ENCODE measurements at places on chromosomes 2 and 18.

- DNase-seq: no peak
These were observed 15.8 kb downstream of the SNED1 start for GRCh38 chr2:241014224-241014623.

GRCh38 chr2:58688813-58689212 lies 447.7 kb upstream of the FANCL start:
- DNase-seq: no peak

DNA sequence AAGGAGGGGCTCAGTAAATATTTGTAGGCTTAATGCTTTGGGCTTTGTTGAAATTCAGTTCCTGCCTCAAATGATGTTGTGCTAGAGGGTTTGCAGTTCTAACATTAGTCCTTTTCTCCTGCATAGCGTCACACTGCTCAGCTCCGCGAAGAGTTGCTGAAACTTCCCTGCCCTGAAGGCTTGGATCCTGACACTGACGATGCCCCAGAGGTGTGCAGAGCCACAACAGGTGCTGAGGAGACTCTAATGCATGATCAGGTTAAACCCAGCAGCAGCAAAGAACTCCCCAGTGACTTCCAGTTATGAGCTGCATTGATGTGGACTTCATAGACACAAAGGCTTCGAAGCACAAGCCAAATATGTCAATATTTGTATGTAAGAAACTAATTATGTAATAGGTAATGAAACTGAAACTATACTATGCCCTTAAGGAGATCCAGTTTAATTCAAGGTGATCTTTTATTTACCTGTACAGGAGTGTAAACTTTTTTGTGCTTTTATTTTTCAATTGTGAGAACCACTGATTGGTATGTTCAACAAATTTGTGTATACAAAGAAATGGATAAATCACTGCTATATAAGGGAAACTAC lies 10.2 kb upstream of the TTC27 start:
- DNase-seq: no peak

DNA sequence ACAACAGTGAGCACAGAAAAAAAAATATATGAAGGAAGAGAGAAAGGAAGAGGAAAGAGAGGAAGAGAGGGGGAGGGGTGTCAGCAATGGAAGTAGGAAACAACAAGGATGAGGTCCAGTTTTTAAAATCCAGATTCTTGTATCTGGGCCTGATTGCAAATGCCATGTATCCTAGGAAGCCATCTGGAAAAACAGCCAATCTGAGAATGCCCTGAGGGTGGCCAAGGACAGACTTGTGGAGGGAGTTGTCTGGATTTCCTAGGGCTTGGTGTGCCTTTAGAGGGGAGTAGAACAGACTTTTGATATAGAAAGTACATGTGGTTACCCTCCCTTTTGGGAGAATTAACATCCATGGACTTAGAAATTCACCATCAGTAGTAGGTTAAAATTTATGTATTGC lies 47.1 kb downstream of the PRKCE start:
- DNase-seq: peak; percentile 48

DNA sequence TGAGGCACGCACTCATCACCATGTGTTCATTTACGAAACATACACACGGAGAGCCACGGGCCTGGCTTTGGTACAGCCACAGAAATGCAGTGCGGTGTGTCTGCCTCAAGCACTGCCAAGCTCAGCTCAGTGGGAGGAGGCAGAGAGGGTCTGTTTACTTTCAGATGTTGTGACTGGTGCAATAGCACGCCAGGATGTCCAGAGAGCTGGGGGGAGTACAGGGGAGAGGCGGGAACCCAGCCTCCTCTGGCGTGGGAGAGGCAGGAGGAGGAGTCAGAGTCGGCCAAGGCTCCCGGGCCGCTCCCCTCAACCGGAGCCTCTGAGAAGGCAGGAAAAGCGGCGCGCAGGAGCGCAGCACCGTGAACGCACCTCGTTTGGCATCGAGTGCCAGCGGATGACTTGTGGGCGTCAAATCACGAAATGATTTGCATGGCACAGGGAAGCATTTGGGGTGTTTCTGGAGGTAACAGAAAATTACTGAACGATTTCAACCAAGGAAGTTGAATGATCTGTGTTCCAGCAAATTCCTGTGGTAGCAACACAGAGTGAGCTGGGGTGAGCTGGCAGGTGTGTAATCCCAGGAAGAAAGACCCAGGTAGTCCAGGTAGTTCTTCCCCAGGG lies 143.0 kb downstream of the ZNF516 start:
- peak; percentile 81 for DNase-seq

GRCh38 chr2:22126106-22126505 lies 1002.3 kb downstream of the TDRD15 start:
- no peak for DNase-seq

DNA sequence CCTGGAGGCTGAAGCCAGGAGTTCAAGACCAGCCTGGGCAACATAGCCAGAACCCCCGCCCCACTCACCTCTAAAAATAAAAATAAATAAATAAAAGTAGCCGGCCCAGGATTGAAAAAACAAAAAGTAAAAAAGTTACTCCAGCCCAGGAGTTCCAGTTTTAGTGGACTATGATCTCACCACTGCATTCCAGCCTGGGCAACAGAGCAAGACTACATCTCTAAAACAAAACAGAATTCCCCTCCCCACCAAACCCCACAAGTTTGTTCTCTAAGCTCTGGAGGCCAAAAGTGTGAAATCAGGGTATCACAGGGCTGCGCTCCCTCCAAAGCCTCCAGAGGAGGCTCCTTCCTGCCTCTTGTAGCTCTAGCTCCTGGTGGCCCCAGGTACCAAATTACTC lies 1.7 kb downstream of the D2HGDH start:
- DNase-seq: no peak

GRCh38 chr18:1013951-1014350 lies 109.3 kb downstream of the ADCYAP1 start:
- DNase-seq: no peak

All from ELR (cell line).